DMS153 (cell line): ENCODE measurements at places on chromosomes 2 and 18.

- DNase-seq, result no peak
Measured at GRCh38 chr2:25608718-25609117, 64.7 kb downstream of the DTNB start.

GRCh38 chr2:112794131-112794733 lies 9.9 kb upstream of the IL1A start:
- DNase-seq, result no peak

- DNase-seq, result peak; percentile 79
Measured at GRCh38 chr18:39105104-39105503, 1539.5 kb upstream of the CELF4 start.

- no peak for DNase-seq
Measured at GRCh38 chr2:26945991-26946750, 24.3 kb upstream of the MAPRE3 start.

GRCh38 chr2:234494361-234495250 lies 2.3 kb downstream of the ARL4C start:
- DNase-seq, result peak; percentile 65

- DNase-seq, result no peak
Measured at GRCh38 chr18:11696451-11696850, 7.4 kb downstream of the GNAL start.

DNA sequence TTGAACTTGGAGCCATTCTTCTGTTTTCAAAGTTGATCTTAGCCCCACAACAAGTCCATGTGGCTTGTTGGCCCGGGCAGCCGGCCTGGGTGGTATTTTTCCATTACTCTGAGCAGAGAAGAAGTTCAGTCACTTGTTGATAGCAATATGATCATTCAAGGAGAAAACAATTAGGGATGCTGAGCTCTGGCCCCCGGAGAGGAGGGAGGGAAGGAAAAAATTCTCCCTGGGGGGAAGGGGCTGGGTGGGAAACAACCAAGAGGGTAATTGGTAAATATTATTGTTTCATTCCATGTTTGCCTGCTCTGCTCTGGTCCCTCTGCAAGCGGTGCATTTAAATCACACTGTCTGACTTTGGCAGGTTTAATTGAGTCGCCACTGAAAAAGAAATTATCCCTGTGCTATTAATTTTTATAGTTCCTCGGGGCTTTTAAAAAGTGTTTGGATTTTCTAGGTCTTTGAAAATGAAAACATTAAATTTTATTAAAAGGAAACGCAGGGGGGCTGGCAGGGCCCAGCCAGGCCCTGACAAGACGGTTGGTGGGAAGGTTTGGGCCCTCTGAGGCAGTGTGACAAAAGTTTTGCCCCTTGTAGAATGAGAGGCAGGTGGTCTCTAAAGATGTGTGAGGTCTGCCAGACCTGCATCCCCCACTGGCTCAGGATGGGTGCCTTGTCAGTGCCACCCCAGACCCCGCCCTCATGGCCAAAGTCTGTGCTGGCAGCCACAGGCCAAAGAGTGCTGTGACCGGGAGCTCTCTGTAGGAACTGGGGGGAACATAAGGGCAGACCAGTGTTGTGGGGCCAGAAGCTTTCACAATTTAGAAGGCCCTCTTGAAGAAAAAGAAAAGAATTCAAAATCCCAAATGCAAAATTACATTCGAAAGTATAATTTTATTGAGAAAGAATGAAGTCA lies 52.5 kb upstream of the SLC14A2 start:
- DNase-seq, result no peak

DNA sequence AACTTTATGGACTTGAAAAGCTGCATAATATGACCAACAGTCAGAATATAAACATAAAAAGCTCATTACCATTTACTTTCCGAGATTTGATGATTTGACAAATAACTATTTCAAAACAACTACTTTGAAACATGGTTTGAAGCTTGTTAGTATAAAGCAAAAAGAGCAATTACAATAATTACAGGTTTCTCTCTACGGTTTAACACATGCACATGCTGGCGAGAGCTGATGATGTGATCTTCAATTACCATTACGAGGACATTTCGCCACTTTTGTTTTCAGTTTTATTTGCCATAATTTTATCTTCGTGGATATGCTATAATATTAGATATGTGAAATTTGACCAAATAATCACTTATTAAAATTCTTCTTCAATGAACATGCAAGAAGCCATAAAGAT lies 270.1 kb downstream of the TCF4 start:
- DNase-seq, result no peak
